ENCODE measurements at places on chromosomes 12 and 14.

DNA sequence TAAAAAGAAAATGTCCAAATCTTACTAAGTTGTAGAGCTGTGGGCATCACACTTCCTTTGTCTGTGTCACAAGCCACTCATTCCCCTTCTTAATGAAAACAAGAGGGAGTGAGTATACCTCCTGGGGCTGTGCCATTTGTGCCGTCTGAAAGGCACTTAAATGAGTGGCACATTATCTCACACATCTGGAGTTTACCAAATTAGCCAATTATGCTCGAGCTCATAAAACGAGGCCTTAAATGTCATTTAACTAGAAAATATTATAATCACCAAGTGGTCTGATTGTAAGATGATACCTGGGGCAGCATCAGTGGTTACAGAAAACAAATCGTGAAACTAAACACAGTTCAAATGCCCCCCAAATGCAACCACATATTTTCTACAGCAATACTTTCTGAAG, 146.1 kb downstream of the PAX9 start:
- no peak for DNase-seq

DNA sequence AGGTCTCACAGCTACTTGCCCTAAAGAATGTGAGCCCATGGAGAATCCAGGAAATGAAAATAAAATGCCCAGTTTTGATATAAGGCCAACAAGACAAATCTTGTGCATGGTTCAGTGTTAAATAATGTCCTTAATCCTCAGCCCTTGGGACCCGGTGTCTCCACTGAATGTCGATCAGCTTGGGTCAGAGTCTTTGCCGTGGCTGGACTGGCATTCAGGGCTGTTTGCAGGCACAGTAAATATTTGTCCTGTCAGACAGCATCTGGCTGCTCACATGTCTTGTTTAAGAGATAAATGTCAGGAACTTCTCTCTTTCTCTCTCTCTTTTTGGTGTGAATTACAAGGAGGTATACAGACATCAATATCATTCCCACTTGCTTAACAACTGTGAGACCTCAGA, 452.5 kb downstream of the FUT8 start:
- DNase-seq: no peak

- no peak for DNase-seq
These were observed 246.0 kb upstream of the DAAM1 start for GRCh38 chr14:58942516-58942915.

GRCh38 chr14:40987481-40987880, 619.2 kb upstream of the LRFN5 start:
- no peak for DNase-seq

DNA sequence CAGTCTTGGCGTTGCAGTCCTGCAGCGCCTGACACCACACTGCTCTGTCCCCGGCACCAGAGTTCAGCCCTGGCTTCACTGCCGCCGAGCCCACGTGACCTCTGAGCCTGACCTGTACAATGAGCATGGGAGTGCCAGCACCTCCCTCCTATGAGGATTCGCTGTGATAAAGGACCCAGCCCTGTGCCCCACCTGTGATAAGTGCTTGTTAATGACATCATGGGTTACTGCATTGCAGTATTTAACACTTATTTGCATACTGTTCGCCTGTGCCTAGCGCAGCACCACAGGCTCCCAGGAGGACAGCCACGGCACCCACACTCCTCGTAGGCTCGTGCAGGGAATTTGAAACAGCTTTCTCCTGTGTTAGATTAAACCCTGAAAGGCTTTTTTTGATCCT, 118.2 kb upstream of the GSC start:
- DNase-seq: no peak

DNA sequence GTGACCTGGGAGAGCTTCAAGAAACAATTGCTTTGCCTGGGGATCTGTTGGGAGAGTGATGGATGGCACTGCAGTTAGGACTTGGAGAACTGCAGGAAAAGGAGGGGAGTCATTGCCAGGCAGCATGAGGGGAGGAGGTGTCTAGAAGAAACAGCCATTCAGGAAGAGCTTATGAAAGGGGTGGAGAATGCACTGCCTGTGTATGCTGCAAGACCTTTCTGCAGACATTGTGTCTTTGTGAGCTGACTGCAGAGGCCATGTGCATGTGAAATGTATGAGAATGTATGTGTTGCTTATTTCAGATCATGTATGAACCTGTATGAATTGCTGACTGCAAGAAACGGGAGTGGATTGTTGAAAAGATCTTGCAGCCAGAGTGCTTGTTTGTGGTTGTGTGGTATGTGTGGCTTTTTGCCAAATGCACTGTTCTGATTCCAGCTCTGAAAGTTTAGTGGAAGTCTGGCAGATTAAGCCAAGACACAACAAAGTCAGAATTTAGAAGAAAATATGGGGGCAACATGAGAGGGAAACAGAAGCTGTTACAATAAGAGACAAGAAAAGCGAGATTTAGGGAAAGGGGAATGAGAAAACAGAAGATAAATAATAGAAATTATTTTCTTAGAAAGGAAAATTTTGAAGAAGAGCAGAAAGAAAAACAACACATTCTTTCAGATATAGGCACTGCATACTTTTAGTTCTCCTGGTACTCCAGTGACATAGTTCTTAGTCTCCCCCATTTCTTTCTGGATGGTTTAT, 9.8 kb upstream of the RIMKLB start:
- no peak for DNase-seq

DNA sequence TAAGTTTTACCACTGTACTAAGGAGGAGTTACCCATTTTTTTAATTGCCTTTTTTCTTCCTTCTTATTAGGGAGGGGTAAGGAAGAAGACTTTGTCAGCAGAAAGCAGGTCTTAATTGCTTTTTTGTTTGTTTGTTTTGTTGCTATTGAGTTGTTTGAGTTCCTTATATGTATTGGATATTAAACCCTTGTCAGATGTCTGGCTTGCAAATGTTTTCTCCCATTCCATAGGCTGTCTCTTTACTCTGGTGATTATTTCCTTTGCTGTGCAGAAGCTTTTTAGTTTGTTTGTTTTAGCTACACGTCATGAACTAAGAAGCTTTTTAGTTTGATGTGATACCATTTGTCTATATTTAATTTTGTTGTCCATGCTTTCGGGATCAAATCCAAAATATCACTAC, 13.3 kb downstream of the SPIC start:
- no peak for DNase-seq

GRCh38 chr12:254039-254438, 8.6 kb downstream of the SLC6A13 start:
- no peak for DNase-seq

DNA sequence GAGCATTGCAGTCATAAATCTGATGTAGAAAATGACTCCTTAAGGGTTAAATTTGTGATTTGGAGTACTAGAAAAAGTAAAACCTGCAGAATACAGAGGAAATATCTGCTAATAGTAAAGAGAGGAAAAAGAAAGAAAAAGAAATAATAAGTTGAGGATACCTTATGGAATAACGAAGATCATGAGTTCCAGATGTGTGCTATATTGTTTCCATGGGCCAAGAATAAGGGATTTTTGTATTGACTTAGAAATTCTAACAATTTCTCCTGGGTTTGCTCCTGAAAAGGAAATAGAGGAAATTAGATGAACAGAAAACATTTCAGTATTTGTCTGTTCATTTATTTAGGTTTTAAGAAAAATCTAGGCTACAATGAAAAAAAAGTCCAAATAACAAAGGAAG, 115.3 kb downstream of the ALG10B start:
- DNase-seq: no peak

GRCh38 chr12:128554546-128555304, 269.0 kb downstream of the SLC15A4 start:
- DNase-seq: no peak

DNA sequence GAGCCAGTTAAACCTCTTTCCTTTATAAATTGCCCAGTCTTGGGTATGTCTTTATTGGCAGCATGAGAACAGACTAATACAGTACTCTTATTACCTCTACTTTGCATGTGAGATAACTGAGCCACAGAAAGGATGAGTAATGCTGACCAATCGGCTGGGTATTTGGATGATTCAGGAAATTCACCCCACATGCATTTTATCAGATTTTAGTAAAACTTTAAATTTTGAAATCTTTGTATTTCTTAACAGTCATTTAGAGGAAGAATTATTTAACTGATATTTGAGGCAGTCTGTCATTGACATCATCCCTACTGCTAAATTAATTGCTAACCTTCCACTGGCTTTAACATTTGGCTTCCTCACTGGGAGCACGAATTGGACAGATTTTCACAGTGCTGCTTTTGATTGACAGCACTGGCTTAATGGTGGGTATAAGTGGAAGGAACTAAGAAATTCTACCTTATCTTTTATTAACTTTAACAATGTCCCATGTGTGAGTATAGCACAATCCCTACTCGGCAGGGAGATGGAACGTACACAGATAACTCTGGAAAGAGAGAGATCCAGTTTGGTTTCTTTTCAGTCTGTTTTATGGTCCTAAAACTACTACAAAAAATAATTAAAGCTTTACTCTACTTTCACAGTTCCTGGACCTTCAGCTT, 261.0 kb downstream of the DACT1 start:
- DNase-seq: no peak

GRCh38 chr12:9264546-9264945, 56.4 kb upstream of the PZP start:
- no peak for DNase-seq

- no peak for DNase-seq
These were observed 440.9 kb downstream of the NAV3 start for GRCh38 chr12:78271546-78271945.

DNA sequence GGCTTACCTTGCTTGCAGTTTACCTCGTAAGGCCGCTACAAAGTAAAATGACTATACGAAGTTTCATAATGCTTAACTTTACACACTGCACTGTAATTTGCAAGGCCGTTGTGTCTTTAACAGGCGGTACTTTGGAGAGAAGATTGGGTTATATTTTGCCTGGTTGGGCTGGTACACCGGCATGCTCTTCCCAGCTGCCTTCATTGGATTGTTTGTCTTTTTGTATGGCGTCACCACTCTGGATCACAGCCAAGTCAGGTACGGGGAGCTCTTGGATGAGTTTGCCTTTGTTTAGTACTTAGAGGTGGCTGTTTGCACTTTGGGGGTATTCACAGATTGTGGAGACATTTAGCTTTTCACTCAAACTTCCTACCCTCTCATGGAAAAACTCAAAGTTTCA, 167.8 kb downstream of the SLC5A8 start:
- DNase-seq: no peak

- no peak for DNase-seq
These were observed 122.5 kb downstream of the SLC15A5 start for GRCh38 chr12:16154990-16155389.

- DNase-seq: no peak
These were observed 1036.1 kb upstream of the TMEM132C start for GRCh38 chr12:127230843-127231260.

DNA sequence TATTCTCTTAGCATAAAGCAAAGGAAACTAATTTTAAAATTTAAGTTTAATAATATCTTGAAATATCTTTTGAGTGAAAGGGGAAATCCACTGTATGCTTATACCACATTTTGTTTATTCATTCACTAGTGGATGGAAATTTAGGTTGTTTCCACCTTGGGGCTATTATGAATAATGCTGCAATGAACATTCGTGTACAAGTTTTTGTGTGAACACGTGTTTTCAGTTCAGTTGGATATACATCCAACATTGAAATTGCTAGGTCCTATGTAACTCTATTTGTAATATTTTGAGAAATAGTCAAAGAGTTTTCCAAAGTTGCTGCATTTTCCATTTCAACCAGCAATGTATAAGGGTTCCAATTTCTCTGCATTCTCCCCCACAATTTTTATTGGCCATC, 83.7 kb upstream of the ETV6 start:
- DNase-seq: no peak

DNA sequence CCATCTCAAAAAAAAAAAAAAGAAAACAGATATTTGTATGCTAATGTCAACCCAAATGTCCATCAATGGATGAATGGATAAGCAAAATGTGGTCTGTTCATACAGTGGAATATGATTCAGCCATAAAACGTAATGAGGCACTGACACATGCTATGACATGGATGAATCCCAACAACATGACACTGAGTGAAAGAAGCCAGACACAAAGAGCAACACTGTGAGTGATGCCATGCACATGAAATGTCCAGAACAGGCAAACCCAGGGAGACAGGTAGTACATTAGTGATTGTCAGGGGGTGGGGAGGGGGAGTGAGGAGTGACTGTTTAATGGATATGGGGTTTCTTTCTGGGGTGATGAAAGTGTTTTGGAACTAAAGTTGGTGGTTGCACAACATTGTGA, 50.2 kb downstream of the ARL6IP4 start:
- DNase-seq: no peak

- no peak for DNase-seq
These were observed 105.2 kb downstream of the BBS10 start for GRCh38 chr12:76242813-76243550.

DNA sequence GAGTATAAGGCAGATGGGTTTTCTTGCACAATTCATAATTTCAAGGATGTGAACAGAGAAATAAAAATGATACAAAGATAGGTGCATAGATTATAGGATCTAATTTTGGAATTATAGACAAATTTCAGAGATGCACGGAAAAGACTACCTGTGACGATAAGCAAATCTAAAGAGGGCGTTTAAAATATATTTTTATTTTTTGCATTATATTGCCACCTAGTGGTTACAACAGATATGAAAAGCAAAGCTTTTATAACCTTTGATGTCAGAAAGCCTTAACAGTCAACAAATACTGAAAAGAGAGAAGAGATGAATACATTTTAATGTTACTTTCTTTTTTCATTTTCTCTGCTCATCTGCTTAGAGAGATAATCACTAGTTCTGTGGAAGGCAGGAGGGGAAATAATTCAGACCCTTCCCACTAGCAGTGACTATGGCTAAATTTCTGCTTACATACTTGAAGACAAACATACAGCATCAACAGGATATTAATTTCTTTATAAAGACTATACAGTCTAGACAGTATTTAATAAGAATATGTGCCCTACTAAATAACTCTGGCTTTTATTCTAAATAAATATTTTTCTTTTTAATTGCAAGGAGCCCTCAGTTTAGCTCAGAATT, 46.3 kb downstream of the NTS start:
- DNase-seq: no peak

DNA sequence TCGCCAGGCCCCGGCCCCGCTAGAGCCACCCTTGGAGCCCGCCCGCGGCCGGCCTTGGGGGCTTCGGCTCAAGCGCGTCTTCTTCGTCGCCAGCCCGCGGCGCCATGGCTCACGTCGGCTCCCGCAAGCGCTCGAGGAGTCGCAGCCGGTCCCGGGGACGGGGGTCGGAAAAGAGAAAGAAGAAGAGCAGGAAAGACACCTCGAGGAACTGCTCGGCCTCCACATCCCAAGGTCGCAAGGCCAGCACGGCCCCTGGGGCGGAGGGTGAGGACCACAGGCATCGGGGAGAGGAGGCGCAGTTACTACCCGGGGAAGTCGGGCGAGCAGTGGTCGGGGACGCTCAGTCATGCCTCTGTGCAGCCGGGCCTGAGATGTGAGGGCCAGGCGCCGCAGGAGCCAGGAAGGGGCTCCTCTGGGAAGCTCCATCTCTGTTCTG, 573 bp downstream of the ARL6IP4 start:
- no peak for DNase-seq

GRCh38 chr12:121525411-121525810, 55.4 kb downstream of the KDM2B start:
- DNase-seq: no peak

DNA sequence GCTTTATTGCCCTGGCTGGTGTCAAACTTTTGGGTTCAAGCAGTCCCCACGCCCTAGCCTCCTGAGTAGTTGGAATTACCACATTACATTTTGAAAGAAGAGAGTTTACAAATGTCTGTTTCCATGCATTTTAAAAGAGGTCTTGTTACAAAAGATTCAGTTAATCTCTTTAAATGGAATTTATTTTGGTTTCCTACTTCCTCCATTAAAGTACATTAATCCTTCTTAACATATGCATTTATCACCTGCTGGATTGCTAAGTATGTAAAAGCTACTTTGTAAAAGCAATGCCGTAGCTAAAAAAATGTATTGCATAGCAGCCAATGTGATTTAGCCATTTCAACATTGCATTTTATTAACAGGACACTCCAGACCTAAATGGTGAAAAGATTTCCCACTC, 80.4 kb downstream of the PDE3A start:
- DNase-seq: no peak

All from activated CD4-positive, alpha-beta T cell treated with anti-CD3 and anti-CD28 coated beads, Interleukin-2, amount 50 U/mL, for 1 hour (primary cell).